ENCODE measurements at places on chromosomes 3 and 15.

DNA sequence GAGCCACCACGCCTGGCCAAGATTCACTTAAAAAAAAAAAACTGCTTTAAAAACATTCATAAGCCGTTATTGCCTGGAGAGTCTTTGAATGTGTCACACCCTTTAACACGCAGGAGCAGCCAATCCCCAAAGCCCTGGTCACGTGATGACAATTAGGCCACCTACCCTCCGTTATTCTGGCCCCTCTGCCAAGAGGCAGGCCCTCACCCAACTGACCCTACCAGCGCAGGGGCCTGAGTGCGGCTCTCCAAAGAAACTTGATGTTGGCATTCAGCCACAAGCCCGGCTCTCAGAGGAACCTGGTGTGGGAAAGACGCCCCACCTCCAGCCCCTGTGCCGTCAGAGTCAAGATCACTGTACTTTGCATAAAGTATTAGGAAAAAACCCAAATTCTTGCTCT is 11.6 kb upstream of the MUC4 start:
- DNase-seq = no peak

DNA sequence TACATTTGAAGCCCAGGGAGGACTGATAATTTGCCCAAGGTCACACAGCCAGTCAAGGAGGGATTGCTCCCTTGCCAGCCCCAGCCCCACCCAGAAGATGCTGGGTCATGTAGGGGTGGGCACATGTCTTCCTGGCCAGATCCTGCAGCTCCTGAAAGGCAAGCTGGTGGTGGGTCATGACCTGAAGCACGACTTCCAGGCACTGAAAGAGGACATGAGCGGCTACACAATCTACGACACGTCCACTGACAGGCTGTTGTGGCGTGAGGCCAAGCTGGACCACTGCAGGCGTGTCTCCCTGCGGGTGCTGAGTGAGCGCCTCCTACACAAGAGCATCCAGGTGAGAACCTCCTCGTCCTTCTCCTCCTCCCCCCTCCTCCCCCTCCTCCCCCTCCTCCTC is 13.2 kb downstream of the ISG20 start:
- no peak for DNase-seq

- DNase-seq = no peak
Measured at GRCh38 chr3:11074011-11074410, 80.3 kb upstream of the HRH1 start.

GRCh38 chr3:140273542-140274195 is 338.7 kb downstream of the CLSTN2 start:
- DNase-seq = no peak

- no peak for DNase-seq
Measured at GRCh38 chr3:152760591-152760990, 74.3 kb upstream of the P2RY1 start.

- no peak for DNase-seq
Measured at GRCh38 chr3:13002398-13003124, 70.7 kb downstream of the IQSEC1 start.
